ENCODE measurements at places on chromosomes 1 and 21. TPM values are rescaled to one million over a fixed set of nuclear protein-coding genes. Genes with fewer than 3 reads are reported as not detected.

The TDRD5 gene
- not detected for total RNA-seq

The FNDC10 gene
- total RNA-seq, result 7.1 TPM

The ADCY10 gene
- 0.14 TPM for total RNA-seq

The TRIM67 gene
- total RNA-seq, result not detected

The TESK2 gene
- 2.0 TPM for total RNA-seq

The COL11A1 gene
- total RNA-seq, result 0.71 TPM

The RHEX gene
- total RNA-seq, result not detected

The LCE1F gene
- 0.42 TPM for total RNA-seq

The ZNF496 gene
- 19.9 TPM for total RNA-seq

The GPR161 gene
- total RNA-seq, result 23.6 TPM

The BMP8A gene
- total RNA-seq, result not detected

The IGSF21 gene
- not detected for total RNA-seq

The SH3BGR gene
- 1.3 TPM for total RNA-seq

All from foreskin keratinocyte (primary cell).